NCI-H2029 (cell line): ENCODE measurements at places on chromosomes 3 and 15.

- DNase-seq: no peak
Observed at GRCh38 chr15:60118626-60119025, 114.5 kb downstream of the FOXB1 start.

GRCh38 chr15:39242345-39242744, 338.5 kb upstream of the THBS1 start:
- no peak for DNase-seq

DNA sequence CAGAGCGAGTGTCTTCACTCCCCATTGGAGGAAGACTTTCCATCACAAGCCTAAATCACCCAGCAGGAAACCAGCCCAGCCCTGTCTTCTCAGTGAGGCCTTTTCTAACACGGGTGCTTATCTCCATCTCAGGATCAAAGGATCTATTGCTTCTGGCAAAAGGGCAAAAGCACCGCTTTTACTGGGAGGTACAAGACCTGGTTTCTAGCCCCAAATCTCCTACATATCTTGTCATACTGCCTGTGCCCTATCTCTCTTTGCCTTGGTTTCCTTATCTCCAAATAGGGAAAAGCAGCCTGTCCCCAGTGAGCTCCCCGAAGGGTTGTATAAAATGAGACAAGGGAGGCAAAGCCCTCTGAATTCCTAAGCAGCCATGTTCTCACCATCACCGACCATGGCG, 5.2 kb downstream of the GLB1 start:
- no peak for DNase-seq

DNA sequence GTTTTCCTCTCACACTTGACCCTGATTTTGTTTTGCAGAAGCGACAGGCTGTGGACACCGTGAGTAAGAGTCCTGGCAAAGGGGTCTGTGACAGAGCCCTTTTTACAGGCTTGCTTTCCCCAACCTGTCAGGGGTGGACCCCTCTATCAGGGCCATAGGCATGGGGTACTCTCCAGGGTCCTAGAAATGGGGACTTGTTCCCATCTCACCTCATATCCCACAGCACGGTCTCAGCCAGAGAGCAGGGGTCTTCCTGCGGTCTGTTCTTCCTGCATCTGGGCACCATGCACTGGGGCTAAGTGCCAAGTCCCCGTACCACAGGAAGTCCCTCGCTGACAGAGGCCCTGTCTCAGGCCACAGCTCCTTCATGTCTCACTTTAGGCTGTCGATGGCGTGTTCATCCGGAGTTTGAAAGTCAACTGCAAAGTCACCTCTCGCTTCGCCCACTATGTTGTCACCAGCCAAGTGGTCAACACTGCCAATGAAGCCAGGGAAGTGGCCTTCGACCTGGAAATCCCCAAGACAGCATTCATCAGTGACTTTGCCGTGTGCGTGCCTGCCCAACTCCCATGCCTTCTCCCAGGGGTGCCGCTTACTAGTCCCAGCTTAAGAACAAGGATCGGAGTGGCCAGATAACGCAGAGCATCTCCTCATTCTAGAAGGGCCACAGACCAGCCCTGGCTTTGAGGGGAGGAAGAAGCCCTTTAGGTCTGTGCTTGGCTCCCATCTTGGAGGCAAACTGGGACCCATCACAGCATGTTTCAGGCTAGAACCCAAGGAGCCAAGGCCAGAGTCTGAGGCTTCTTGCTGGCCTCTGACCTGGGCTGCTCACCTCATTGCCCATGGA, 783 bp downstream of the ITIH1 start:
- no peak for DNase-seq

DNA sequence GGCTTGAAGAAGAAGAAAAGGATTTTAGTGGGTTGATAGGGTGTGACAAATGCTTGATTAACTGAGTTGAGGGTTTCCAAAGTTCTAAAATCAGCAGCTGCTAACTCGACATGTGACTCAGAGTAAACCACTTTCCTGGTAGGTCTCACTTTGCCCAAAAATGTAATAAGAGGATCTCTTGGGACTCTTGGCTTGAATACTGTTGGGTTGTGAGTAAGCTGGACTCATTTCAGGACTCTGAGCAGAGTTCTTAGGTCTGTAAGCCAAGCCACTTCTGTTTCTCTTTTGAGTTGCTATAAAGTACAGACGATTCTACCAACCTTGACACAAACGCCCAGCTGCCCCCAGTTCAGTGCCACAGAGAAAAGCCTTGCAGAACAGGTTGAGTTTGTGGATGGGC, 241.1 kb downstream of the ZNF621 start:
- no peak for DNase-seq

- DNase-seq: no peak
Observed at GRCh38 chr3:43024181-43024885, 45.2 kb downstream of the GASK1A start.

GRCh38 chr15:32923176-32923575, 205.4 kb downstream of the GREM1 start:
- DNase-seq: no peak

DNA sequence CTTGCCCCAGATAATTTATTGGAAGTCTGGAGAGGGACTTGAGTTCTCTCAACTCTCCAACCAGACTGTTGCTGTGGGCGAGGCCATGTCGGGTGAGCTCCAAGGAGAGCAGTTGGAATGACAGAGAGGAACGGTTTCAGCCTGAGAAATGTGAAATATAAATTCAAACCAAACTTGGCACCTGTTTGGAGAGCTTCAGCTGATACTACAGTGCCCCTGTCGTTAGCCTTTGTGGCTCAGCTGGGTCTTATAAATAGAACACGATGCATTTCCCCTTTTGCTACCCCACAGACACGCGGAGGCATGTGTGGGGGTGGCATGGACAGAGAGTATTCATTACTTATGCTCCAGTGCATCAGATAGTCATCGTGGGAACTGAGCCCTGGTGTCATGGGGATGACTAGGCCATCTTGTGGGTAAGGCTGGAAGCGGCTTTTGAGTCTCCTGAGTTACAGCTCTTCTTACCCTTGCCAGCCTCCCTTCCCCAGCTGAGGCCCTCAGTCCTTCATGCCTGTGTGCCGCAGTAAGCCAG, 15.6 kb downstream of the SMAD3 start:
- no peak for DNase-seq

GRCh38 chr15:33071451-33071850, 123.1 kb downstream of the FMN1 start:
- no peak for DNase-seq

DNA sequence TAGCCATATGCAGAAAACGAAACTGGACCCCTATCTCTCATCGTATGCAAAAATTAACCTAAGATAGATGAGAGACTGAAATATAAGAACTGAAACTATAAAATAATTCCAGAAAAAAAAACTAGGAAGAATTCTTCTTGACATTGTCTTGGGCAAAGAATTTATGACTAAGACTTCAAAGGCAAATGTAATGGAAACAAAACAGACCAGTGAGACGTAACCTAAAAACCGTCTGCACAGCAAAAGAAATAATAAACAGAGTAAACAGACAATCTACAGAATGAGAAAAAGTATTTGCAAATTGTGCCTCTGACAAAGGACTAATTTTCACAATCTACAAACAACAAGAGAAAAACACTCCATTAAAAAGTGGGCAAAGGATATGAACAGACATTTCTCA, 92.3 kb downstream of the FAM227B start:
- no peak for DNase-seq

GRCh38 chr3:88040529-88040928, 18.3 kb downstream of the CGGBP1 start:
- no peak for DNase-seq

GRCh38 chr3:59386165-59386564, 336.3 kb upstream of the CFAP20DC start:
- no peak for DNase-seq
